ENCODE measurements at places on chromosomes 4 and X.

- H3K36me3 ChIP-seq: no peaks in the 10 kb centered on the region
- no peaks in the 10 kb centered on the region for H3K27me3 ChIP-seq
- DNase-seq: no peak
- H3K4me1 ChIP-seq: peaks cover 7% of the 10 kb centered on the region
- H3K4me3 ChIP-seq: no peak overlapping the region
- H3K27ac ChIP-seq: no peak overlapping the region
Measured at GRCh38 chr4:153905231-153905630, 116.3 kb upstream of the SFRP2 start.

- H3K4me3 ChIP-seq: no peak overlapping the region
- no peak overlapping the region for H3K27ac ChIP-seq
- no peak for DNase-seq
- no peaks in the 10 kb centered on the region for H3K36me3 ChIP-seq
- no peaks in the 10 kb centered on the region for H3K27me3 ChIP-seq
Measured at GRCh38 chr4:96343836-96344235, 503.9 kb downstream of the PDHA2 start.

GRCh38 chr4:78766026-78766425 is 10.1 kb upstream of the BMP2K start:
- no peaks in the 10 kb centered on the region for H3K4me1 ChIP-seq
- H3K4me3 ChIP-seq: no peak overlapping the region
- no peak for DNase-seq
- no peaks in the 10 kb centered on the region for H3K27me3 ChIP-seq
- no peaks in the 10 kb centered on the region for H3K36me3 ChIP-seq
- H3K27ac ChIP-seq: no peak overlapping the region

DNA sequence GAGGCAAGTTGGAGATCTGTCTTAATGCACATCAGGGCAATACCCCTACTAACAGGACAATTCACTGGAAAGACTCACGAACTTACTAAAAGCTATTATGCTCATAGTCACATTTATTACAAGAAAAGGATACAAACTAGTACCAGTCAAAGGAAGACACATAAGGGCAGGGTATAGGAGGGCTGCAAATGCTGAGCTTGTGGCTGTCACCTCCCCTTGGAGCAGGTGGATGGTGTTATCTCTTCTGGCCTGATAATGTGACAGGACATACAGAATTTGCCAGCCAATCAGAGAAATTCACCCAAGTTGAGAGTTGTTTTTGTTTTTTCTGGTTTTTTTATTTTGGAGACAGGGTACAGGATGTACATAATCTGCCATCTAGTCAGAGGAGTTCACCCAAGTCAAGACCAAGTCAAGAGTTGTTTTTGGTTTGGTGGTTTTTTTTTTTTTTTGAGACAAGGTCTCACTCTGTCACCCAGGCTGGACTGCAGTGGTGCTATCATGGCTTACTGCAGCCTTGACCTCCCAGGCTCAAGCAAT is 8.8 kb downstream of the HERC5 start:
- H3K36me3 ChIP-seq: no peaks in the 10 kb centered on the region
- H3K27me3 ChIP-seq: no peaks in the 10 kb centered on the region
- no peak for DNase-seq
- H3K4me3 ChIP-seq: no peak overlapping the region
- H3K27ac ChIP-seq: no peak overlapping the region

DNA sequence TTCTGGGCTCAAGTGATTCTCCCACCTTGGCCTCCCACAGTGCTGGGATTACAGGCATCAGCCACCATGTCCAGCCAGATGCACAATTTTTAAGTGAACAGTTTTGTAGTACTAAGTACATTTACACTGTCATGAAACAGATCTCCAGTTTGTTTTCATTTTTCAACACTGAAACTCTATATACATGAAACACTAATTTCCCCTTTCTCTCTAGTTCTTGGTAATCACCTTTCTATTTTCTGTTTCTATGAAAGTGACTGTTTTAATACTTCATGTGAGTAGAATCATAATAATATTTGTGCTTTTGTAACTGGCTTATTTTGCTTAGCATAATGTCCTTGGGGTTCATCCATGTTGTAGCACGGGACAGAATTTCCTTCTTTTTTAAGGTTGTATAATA is 237.4 kb downstream of the CAMK2D start:
- DNase-seq: no peak
- H3K27me3 ChIP-seq: no peaks in the 10 kb centered on the region
- no peaks in the 10 kb centered on the region for H3K4me1 ChIP-seq
- H3K36me3 ChIP-seq: no peaks in the 10 kb centered on the region

- no peaks in the 10 kb centered on the region for H3K36me3 ChIP-seq
- H3K27me3 ChIP-seq: no peaks in the 10 kb centered on the region
- peak overlapping the region; percentile 93 for H3K4me3 ChIP-seq
- DNase-seq: peak; percentile 41
- peaks cover 29% of the 10 kb centered on the region for H3K4me1 ChIP-seq
Measured at GRCh38 chr4:102826105-102826889, 1.1 kb downstream of the UBE2D3 start.
